ENCODE measurements at places on chromosomes 4 and X. TPM values are rescaled to one million over a fixed set of nuclear protein-coding genes. Genes with fewer than 3 reads are reported as not detected.

- H3K27me3 ChIP-seq, result no peaks in the 10 kb centered on the region
- no peak overlapping the region for H3K4me3 ChIP-seq
- H3K36me3 ChIP-seq, result peaks cover 13% of the 10 kb centered on the region
- DNase-seq, result no peak
These were observed 36.6 kb upstream of the HGFAC start for GRCh38 chr4:3405176-3405575.

DNA sequence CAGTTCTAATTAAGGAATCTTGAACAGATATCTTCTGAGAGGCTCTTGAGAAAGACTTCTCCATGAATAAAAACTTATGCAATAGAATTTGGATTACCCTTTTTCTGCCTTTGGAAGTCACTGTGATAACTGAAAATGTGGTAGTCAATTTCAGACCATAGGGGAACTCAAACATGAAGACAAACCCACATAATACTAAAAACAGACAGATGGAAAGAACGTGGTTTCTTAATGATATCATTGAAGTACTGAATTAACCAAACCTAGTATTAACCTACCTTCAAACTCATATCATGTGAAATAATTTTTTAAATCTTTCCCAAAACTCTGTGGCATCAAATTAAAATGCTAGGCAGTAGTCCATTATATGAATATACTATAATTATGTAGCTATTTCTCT lies 153.5 kb downstream of the CAMK2D start:
- H3K27ac ChIP-seq, result no peak overlapping the region
- H3K27me3 ChIP-seq, result no peaks in the 10 kb centered on the region
- DNase-seq, result no peak
- H3K4me1 ChIP-seq, result no peaks in the 10 kb centered on the region
- H3K36me3 ChIP-seq, result no peaks in the 10 kb centered on the region

- DNase-seq, result peak; percentile 55
- H3K4me1 ChIP-seq, result no peaks in the 10 kb centered on the region
- no peak overlapping the region for H3K27ac ChIP-seq
These were observed 25.5 kb downstream of the GPAT3 start for GRCh38 chr4:83561381-83561780.

DNA sequence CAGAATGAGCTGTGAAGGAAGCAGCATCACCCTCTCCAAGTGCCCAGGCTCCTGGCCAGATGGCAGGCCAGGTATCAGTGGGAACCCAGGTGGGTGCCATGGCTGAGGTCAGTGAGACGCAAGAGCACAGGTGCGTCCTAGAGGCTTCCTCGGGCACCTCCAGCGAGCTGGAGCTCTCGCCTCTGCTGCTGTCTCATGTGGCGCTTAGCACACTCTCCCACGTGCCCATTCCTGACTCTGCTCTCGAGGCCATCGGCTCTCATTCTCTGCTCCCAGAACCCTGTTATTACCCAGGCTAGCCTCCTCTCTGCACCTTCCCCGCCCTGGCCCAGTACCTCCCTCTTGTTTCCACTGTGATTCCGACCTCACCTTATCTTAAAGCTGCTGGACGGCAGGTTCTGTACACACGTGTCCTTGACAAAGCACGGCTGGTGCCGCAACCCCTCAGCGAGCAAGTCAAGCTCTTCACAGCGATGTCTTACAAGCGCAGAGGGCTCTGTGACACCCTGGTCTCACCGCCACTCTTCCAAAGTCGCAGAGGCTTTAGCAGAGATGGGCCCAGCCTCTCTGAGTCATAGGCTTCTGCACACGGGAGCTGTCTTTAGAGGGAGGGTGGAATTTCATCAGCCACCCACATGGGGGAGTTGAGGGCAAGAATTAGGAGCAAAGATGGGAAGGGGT lies 15.4 kb upstream of the MSANTD1 start:
- H3K4me3 ChIP-seq, result no peak overlapping the region
- no peak for DNase-seq
- H3K27ac ChIP-seq, result no peak overlapping the region
- peaks cover 71% of the 10 kb centered on the region for H3K36me3 ChIP-seq
- H3K4me1 ChIP-seq, result peaks cover 17% of the 10 kb centered on the region

Gene HDAC8
- 10.8 TPM for polyA plus RNA-seq
